ENCODE measurements at places on chromosomes 6 and 20.

DNA sequence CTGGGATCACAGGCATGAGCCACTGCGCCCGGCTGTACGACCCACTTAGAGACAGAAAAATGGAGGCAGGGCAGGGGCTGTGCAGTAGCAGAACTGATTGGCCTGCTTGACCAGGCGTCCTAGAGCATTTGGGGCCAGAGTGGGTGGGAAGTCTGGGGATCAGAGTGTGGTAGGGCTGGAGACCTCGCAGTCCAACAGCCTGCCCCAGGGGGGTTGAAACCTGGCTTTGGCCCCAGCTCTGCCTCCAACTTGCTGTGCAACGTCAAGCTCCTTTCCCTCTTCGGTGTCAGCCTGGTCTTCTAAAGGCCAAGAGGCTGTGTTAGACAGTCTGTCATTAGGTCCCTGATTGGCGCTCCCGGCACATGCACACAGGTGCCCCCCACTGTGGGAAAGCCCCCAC lies 15.3 kb upstream of the SPDEF start:
- DNase-seq = no peak

GRCh38 chr6:6788394-6789032 lies 200.0 kb downstream of the LY86 start:
- no peak for DNase-seq

DNA sequence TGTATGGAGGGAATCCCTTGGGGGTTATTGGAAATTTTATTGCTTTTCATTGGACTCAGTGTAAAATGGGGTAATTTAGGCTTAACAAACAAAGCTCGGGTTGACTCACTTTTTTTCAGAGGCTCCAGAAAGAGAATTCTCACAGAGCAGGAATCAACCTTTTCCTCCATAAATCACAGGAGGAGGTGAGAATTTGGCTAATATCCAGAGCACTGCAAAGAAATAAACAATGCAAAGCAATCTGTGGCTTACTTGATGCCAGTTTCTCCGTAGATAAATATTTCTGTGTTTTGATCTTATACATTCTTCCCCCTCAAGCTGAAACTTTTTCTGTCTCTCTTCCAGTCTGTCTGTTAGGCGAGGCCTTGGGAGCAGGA lies 176.6 kb downstream of the TSHZ2 start:
- no peak for DNase-seq

GRCh38 chr6:123908797-123909196 lies 105.1 kb downstream of the NKAIN2 start:
- DNase-seq = no peak

- no peak for DNase-seq
Observed at GRCh38 chr6:112691289-112691688, 344.2 kb downstream of the RFPL4B start.

- DNase-seq = no peak
Observed at GRCh38 chr6:30234356-30234755, 21.1 kb upstream of the TRIM26 start.

GRCh38 chr6:109007521-109007920 lies 87.1 kb downstream of the SESN1 start:
- DNase-seq = no peak

Data from effector CD8-positive, alpha-beta T cell (primary cell).